ENCODE measurements at places on chromosomes 6 and 20. TPM values are rescaled to one million over a fixed set of nuclear protein-coding genes. Genes with fewer than 3 reads are reported as not detected.

- DNase-seq = no peak
These were observed 234.7 kb upstream of the FKBP1C start for GRCh38 chr6:62976566-62976965.

GRCh38 chr6:33161354-33162331 lies 30.6 kb downstream of the COL11A2 start:
- no peak for DNase-seq

DNA sequence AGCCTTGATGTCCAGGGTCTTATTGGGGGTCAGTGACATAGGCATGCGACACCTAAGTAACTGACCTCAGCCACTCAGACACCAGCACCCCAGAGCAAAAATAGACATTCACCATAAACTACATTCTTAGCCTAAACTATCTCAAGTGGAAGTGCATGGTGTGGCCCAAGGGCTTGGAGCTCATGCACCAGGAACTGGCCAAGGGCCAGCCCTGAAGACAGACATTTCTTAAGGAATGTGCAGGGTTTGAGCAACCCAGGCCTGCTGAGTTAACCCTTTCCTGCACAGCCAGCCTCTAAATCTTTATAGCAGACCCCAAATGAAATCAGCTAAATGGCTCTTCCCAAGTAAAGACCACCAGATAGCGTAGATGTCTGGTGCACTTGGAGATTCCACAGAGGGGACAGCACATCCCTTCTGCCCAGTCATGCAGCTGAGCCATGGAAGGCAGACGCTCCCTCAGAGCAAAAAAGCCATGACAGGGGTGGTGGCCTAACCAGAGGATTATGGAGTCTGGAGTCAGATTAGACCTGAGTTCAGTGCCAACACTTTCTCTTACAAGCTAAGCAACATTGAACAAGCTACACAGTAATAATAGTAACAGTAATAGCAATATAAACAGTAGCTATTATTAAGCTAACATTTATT lies 222.6 kb downstream of the ZMYND8 start:
- DNase-seq = no peak

GRCh38 chr6:129645106-129645829 lies 64.7 kb downstream of the ARHGAP18 start:
- no peak for DNase-seq

The DNMT3B gene
- 0.97 TPM for total RNA-seq
